ENCODE measurements at places on chromosomes 6 and 20.

GRCh38 chr20:61135968-61136367, 116.1 kb upstream of the CDH4 start:
- DNase-seq: no peak

- no peak for DNase-seq
Measured at GRCh38 chr6:15739353-15739752, 76.5 kb upstream of the DTNBP1 start.

DNA sequence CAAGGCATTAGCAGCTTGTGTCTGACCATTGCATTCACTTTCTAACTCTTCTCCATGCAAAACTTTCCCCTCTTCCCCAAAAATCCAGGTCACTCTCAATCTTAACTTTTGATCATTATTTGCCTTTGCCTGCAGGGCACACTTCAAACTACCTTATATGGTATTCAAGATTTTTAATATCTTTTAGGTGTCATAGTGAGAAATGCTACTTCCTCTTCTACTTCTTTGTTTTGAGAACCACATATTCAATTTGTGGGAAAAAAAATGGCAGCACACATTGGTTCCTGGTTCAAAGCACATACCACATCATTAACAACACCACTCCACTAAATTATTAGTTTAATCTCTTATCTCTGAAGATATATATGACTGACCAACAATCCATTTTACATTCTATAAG, 1267.0 kb upstream of the CITED2 start:
- no peak for DNase-seq

- no peak for DNase-seq
Measured at GRCh38 chr6:98828941-98829411, 5.4 kb upstream of the POU3F2 start.

DNA sequence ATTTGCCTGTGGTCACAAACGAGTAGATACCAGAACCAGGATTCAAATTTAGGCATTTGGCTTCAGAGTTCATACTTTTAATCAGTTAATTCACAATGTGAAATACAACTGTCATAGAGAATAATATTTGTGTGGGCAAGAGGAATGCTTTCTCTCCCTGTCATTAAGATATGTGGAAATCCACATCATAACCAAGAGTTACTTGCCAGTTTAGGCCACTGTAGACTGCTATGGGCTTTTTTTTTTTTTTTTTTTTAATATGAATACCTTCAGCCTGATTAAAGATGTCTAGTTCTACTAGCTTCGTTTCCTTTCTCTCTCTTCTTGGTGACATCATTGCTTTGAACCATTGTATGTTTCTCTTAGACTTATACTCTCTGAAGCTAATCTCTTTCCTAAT, 244.9 kb downstream of the ZFAND3 start:
- no peak for DNase-seq

GRCh38 chr6:13638626-13639025, 23.5 kb downstream of the NOL7 start:
- DNase-seq: no peak

DNA sequence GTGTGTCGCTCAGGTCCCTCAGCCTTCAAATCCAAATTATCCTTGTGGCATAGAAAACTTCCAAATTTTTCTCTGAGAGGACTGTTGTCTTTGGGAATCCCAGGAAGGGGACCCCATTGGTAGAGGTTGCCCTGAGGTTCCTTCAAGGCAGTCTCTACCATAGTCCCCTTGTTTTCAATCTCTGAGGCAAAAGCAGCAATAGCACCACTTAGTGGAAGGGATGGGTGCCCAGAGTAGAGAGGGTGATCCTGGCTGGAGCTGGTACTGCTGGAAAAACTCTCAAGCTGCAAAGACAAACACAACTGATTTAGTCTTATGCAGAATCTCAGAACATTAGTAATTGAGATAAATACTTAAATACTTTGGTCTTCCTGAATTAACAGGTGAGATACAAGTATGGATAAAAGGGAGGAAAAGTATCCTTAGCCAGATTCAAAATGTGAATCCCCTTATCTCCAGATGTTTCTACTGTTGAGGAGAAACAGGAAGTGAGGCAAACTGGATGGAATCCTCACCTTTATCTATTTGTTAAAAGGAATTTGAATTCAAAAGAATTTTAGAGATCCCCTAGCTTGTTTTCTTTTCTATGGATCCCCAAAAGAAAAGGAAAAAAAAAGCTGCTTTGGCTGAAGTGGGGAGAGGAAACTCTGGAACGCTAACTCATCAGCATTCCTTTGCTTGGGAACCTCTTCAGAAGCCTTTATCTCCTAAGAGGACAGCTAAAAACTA, 13.4 kb downstream of the ZNF318 start:
- no peak for DNase-seq

GRCh38 chr6:19427548-19427947, 409.6 kb upstream of the ID4 start:
- DNase-seq: no peak

DNA sequence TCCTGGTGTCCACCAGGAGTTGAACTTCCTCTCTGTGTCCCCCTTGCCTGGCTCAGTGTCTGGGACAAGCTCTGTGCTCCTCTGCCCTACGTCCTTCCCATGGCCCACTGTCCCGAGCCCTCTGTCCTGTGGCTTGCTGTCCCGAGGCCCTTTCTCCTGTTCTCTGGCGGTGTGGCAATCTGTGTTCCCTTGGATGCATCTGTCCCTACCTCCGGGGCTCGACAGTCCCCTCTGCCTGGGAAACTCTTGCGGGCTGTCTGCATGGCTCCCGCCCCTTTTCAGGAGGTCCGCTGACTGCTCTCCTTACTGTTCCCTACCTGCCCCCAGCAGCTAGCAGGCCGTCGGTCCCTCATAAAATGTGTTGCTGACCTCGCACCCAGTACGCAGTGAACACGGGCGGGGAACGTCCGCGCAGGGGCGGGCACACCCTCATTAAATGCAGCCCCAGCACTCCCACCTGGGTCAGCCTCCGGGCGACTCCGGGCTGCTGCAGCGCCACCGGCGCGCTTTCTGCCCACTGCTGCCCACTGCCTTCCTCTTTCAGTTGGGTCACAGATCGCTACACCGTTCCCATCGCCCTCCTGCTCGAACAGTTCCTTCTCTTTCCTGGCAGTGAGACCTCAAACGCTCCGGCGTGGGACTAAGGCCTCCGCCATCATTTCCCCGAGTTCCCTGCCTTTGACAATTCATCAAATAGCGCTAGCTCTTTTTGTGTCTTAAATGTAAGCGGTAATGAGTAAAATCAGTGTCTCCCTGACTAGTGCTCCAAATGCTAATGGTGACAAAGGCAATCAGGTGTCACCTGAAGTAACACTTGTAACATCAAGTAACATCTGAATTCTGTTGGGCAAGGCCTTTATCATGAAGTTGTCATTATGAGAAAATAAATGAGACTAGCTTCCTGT, 60.5 kb downstream of the RSPH3 start:
- no peak for DNase-seq

DNA sequence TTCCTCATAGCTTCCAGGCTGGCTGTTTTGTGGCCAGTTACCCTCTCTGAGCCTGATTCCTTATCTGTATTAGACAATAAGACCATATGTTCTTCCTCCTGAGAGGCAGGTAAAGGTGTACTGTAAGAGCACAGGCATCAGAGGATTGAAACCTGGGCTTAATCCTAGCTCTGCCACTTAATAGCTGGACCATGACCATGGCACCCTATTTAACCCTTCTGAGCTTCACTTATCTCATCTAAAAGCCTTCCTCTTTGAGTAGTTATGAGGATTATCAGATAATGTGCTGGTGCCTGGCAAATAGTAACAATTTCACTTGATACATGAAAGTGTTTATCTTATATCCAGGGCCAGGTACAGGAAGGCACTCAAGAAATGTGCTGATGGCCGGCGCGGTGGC, 34.9 kb downstream of the BCL2L1 start:
- no peak for DNase-seq

DNA sequence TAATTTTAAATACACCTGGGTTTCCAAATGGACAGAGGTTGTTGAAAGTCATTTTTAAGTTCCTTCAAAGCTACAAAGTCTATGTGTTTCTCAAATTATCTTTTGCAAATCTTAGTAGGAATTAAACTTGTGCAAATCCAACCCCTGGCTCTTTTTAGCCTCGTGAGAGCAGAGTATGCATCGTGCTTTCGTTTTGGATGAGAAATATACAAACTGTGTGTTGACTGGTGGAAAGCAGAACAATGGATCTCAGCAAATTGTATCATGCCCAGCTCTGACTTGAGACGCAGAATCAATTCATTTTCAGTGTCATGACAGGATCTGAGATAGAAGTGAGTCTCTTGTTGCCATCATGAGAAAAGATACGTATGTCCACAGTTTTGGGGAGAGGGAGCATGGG, 542.4 kb upstream of the FLRT3 start:
- DNase-seq: no peak

DNA sequence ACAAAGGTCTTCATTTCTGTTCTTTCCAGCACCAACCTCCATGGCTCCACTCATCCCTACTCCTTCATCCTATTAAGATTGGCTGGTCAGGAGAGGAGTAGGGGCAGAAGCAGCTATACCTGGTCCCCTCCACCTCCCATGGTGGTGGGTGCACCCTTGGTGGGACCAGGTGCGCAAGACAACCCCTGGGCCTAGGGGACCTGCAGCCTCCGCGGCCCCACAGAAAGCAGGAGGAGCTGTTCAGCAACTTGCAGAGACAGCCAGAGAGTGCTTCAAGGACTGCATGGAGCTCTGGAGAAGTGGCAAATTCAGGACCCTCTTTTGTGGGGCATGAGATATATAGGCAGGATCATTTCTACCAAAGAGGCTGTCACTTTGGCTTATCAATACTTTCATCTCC, 9.8 kb downstream of the ULBP2 start:
- DNase-seq: no peak

Measured in NAMALWA (cell line).